ENCODE measurements at places on chromosomes 11 and 22.

DNA sequence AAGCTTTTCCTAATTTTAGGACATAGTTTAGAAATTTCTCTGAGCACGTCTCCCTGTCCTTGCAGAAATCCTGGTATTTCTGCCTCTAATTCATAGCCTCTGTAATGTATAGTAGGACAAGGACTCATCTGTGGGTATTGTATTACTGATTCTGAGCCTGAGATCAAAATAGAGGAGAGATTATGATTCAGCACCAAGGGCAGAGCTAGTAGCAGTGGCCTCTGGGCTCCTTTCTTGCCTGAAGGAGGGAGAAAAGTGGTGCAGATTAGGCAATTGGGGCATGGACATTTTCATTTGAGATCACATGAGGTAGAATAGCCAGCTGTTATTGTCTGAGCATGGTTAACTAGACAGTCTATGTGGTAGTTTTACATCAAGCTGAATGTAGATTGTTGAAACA, 2.8 kb downstream of the MADD start:
- DNase-seq: no peak

DNA sequence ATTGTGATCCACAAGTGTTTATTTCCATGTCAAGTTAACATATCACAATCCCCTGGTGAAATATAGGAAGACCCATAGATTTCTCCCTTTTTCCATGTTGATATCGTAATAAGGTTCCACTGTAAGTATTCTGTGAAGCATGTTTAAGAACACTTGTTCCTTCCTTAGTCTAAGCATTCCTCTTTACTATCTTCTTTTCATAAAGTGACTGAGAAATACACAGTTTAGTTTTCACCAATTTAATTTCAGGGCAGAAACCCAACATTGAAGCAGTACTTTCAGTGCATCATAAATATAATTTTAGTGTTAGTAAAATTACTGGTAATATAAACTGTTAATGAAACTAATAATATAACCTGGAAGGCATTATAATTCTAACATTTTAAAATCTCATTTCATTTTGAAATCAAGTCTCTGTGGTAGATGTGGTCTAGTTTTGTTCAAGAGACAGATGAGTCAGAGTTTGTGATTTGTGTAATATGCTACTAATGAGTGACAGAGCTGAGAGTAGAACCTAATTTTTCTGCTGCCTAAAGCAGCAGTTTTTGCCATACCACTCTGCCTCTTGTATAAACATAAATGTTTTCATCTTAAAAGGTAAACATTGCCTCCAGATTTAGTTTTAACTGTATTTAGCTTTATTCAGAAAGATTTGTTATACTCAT, 79.4 kb downstream of the ATM start:
- DNase-seq: no peak

DNA sequence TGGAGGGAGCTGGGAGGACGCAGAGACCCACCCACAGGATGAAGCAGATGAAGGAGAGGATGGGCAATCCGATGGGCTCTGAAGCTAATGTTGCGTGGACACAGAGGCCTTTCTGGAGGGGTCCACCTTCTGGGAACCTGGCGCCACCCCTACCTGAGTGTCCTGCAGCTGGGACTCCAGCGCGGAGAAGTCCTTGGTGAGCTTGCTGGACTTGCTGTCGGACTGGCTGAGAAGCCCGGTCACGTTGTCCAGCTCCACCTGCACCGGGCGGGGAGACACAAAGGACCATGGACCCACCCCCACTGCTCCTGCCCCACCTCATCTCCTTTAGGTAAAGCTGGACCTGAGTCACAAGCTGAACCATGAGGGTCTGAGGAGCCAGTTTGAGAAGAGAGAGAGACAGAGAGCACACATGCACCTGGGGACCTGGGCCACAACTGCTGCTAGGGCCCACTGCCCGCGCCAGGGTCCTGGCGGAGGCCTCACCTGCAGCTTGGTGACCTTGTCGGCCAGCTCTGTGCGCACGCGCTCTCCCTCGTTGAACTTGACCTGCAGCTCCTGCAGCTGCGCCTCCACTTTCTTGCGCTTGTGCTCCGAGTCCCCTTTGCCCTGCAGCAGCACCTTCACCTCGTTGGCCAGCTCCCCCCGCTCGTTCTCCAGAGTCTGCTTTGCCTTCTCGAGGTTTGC, 40.8 kb downstream of the APOL1 start:
- DNase-seq: no peak

DNA sequence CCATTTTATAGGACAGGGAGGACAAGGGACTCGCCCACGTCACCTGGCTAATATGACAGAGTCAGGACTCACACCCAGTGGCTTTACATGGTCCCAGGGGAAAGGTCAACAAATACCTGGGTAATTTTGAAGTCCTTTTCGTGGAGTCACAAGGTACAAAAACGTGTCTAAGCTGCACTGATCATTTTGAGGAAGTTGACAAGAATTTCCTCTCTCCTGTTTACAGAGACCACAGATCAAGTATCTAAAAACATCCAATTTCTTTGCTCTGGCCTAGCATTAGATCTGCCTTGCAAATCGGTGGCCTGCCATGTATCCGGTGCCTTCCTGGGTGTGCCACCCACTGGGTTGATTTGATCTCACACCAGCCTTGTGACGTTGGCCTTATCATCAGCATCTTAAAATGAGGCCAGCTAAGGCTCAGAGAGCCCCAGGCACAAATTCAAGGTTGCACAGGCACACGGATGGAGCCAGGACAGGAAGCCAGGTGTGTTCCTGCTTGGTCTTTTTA, 17.6 kb downstream of the GDPD5 start:
- DNase-seq: no peak

GRCh38 chr11:72405009-72405408, 29.3 kb downstream of the CLPB start:
- DNase-seq: no peak

Measured in D721Med (cell line).